ENCODE measurements at places on chromosomes 13 and 19.

- DNase-seq = no peak
Measured at GRCh38 chr19:43409415-43409814, 5.3 kb upstream of the TEX101 start.

DNA sequence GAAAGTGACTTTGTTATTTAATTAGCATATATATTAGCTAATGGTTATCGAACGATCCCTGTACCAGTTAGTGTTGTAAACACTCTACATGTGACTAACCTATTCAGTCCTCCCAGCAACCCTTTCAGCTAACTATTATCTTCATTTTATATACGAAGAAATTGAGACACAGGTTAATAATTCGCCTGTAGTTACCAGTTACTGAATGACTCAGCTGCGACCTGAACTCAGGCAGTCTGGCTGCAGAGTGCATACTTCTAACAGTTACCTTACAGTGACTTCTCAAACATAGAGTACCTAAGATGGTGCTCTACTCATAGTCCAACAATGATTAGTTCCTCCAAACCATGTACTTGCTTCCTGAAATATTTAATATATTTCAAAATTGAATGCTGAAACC, 117.7 kb downstream of the FNDC3A start:
- no peak for DNase-seq

- DNase-seq = no peak
Measured at GRCh38 chr19:50392759-50393158, 8.6 kb downstream of the POLD1 start.

- no peak for DNase-seq
Measured at GRCh38 chr13:112658808-112659207, 31.0 kb upstream of the ATP11A start.

DNA sequence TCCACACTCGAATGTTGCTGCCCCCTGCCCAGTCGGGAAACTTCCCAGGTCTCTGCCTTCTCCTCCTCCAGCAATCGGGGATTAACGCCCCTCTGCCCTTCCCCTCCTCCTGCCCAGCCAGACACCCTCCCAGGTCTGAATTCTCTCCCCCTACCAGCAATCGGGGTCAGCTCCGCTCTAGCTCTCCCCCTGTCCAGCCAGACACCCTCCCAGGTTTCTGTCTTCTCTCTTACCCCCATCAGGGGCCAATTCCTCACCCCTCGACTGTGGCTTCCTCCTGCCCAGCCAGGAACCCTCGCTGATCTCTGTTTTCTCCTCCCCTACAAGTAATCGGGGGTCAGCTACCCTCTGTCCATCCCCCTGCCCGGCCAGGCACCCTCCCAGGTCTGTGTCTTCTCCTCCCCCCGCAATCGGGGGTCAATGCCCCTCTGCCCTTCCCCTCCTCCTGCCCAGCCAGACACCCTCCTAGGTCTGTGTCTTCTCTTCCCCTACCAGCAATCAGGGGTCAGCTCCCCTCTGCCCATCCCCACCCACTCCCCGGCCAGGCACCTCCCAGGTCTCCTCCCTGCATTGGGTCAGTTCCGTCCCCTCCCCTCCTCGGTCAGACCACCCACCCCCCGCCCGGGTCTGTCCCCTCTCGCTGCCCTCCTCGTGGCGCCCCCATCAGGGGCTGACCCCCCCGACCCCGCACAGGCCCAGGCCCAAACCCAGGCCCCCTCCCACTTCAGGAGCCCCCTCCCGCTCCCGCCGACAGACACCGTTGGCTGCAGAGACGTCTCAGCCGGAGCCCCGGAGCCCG, 668 bp downstream of the ZFR2 start:
- DNase-seq = no peak

- DNase-seq = no peak
Measured at GRCh38 chr13:98056839-98057410, 86.0 kb upstream of the FARP1 start.

- DNase-seq = no peak
Measured at GRCh38 chr13:62747629-62748028, 1332.0 kb upstream of the PCDH20 start.

Measured in CD4-positive, alpha-beta T cell treated with Interleukin-2 at 100 ng/mL for 4 hours (primary cell).